ENCODE measurements at places on chromosomes 5 and 9.

DNA sequence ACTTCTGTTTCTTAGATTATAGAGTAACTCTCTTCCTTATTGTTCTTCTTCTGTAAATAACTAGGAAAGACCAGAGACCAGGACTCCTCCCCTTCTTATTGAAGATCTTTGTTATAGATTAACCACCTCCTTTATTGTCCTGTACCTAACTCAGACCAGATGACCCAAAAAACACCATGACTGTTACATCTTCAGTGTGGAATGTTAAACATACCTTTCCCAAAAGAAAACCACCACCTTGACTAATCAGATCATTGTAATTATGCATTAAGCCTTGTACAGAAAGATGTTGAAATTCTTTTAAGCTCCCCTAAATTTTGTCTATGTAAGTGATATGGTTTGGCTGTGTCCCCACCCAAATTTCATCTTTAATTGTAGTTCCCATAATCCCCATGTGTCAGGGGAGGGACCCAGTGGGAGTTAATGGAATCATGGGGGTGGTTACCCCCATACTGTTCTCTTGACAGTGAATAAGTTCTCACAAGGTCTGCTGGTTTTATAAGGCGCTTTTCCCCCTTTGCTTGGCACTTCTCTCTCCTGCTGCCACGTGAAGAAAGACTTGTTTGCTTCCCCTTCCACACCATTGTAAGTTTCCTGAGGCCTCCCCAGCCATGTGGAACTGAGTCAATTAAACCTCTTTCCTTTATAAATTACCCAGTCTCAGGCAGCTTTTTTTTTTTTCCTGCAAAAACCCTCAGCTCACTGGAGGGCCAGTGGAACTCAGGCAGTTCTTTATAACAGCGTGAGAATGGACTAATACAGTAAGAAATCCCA, 26.3 kb downstream of the ARSB start:
- DNase-seq: no peak

DNA sequence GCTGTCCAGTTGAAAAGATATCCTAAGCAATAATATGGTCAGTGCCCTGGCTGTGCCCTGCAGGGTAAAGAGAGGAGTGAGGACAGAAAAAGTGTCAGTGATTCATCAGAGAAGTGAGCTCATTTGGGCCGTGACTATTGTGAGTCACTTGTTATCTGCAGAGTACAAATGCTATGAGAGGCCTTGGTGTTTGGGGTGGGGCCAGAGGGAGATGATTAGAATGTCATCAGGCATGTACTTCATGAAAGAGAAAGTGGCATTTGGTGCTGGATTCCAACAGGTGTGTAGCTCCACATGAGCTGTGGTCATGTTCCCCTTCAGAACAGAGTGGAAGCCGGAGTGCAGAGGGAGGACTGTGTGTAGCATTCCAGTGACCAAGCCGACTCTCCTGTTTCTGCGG, 174.1 kb downstream of the KDM4C start:
- DNase-seq: peak; percentile 70

GRCh38 chr9:14531341-14532269, 161.6 kb downstream of the ZDHHC21 start:
- no peak for DNase-seq

DNA sequence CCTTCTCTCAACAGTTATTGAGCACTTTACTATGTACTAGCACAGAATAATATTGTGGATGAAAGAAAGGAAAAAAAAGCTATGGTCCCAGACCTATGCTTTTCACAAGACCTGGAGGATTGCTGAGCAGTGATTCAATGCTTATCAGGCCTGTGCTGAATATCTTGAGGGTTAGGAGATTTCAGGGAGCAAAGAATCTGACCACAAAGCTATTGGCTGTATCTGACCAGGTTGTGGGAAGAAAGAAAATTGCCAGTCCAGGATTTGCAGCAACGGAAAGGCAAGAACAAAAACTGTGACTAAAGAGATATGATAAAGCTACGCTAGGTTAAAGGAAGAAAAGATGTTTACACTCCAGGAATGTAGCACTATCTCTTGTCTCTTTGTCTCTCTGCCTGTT, 14.9 kb upstream of the MACIR start:
- peak; percentile 22 for DNase-seq

DNA sequence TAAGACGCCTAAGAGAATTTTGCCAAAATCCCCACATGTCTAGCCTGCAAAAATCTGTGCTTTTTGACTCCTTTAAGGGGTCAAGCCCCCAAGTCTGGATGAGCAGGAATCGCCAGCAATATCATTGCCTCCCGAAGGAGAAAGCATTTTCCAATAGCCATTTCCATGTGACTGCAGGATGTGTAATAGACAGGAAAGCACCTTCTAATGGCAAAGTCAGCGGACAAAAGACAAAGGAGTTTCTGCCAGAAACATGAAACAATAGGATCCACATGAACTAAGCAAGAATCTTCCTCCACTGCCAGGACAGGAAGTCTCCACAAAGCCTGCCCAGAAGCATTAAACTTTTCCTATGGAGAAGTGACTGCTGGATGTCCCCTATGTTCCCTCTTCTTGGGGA, 177.1 kb upstream of the PCSK5 start:
- DNase-seq: no peak

DNA sequence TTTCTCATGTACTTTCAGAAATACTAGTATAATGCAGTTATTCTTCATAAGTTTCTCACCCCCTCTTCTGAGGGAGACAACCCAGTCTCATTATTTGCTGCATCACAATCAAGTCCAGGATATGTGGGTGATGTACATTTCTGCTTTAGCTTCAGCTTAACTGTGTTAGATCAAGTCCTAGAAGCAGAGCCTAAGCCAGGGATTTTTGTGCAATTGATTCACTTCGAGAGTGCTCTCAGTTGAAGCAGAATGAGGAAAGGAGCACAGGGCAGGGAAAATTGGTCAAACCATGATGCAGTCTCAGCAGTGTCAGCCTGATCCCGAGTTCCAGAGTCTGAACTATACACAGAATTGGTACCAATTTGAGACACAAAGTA, 15.1 kb downstream of the HNRNPK start:
- peak; percentile 34 for DNase-seq

GRCh38 chr5:74378464-74378863, 262.1 kb downstream of the ENC1 start:
- DNase-seq: peak; percentile 58

- peak; percentile 20 for DNase-seq
Measured at GRCh38 chr9:127166651-127167524, 44.5 kb upstream of the ANGPTL2 start.
